ENCODE measurements at places on chromosomes 4 and X. TPM values are rescaled to one million over a fixed set of nuclear protein-coding genes. Genes with fewer than 3 reads are reported as not detected.

GRCh38 chr4:165610679-165611437, 232.1 kb downstream of the CPE start:
- DNase-seq, result no peak

The AREG gene
- total RNA-seq, result 1.7 TPM

- DNase-seq, result no peak
These were observed 237.7 kb downstream of the ENOX2 start for GRCh38 chrX:130665263-130665662.

GRCh38 chr4:100926039-100926717, 408.4 kb upstream of the EMCN start:
- DNase-seq, result no peak

DNA sequence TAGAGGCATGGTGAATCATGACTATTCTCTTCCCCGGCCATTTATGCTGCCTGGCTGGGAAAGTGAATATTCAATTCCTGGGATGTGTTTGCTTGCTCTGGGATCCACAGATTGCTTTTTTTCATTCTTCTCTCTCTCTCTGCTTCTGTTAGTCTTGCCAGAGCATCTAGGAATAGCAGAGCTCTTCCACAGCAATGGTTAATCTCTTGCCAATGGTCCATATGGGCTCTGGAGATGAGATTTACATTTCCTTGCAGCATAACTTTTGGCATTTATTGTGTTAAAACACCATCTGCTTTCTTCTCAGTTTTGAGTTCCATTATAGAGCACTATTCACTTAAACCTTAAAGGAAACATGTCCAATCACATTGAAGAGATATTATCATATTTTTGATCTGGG, 59.2 kb upstream of the GUCY1A1 start:
- DNase-seq, result no peak

The USP17L19 gene
- not detected for total RNA-seq

DNA sequence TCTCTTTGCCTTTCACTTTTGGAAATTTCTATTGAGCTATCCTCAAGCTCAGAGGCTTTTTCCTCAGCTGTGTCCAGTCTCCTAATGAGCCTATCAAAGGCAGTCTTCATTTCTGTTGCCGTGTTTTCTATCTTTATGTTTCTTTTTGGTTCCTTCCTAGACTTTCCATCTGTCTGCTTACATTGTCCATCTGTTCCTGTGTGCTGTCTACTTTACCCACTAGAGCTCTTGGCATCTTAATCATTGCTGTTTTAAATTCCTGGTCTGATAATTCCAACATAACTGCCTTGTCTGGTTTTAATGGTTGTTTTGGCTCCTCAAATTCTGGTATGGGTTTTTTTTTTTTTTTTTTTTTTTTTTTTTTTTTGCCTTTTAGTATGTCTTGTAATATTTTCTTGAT, 9.3 kb upstream of the PDE6B start:
- no peak for DNase-seq

DNA sequence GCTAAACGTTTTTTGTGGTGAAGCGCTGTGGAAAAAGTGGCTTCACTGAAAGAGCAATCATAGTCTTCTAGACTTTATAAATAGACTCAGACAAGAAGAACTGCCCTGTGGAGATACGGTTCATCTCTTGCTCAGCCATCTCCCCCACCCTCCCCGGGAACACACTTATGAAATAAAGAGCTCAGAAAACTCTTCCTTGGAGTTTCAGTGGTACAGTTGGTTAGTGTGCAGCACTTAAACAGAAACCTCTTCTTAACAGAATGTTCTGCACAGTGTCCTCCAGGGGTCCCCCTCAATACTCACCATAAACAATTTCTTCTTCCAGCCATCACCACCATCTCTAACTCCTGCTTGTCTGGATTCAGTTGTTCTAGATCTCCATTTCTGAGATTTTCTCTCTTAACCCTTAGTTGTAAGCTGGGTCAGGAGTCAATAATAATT, 313.0 kb downstream of the ARHGAP10 start:
- DNase-seq, result no peak

The SLC9B1 gene
- 0.50 TPM for total RNA-seq

GRCh38 chr4:56062526-56063145, 113.9 kb downstream of the CEP135 start:
- no peak for DNase-seq

- DNase-seq, result no peak
These were observed 35.7 kb downstream of the CRMP1 start for GRCh38 chr4:5857199-5857598.

GRCh38 chr4:151198748-151199147, 78.2 kb upstream of the PRSS48 start:
- DNase-seq, result no peak

The SERPINA7 gene
- total RNA-seq, result not detected

DNA sequence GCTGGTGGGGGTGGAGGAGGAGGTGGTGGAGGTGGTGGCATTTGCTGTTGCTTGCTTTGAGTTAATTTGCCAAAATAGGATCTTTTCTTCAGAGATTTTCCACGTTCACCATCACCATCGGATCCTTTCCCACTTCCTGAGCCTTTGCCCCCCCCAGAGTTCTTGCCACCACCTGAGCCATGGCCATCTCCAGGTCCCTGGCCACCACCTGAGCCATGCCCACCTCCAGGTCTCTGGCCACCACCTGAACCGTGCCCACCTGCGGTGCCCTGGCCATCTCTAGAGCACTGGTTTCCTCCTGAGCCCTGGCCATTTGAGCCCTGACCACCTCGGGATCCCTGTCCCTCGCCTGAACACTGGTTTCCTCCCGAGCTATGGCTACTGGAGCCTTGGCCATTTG, 1.9 kb downstream of the IRS4 start:
- no peak for DNase-seq

The ARR3 gene
- not detected for total RNA-seq

GRCh38 chrX:13305108-13305507, 14.7 kb downstream of the ATXN3L start:
- DNase-seq, result no peak

The UCHL1 gene
- total RNA-seq, result 93.4 TPM

The TCEAL2 gene
- 10.6 TPM for total RNA-seq

- DNase-seq, result no peak
These were observed 19.5 kb upstream of the ZNF41 start for GRCh38 chrX:47502316-47503125.

DNA sequence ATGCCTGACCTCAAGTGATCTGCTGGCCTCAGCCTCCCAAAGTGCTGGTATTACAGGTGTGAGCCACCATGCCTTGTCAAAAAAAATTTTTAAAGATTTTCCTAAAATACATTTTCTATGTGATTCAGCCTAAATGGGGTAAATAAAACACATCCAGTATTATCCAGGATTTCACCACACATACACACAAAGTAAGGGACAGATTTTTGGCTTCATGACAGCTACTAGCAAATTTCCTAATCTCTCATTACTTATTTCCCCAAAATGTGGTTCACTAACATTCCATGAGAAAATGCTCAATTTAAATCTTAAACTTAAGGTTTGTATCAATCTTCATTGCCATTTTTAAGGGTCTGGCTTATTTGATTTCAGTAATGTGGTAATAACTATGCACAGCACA, 348.5 kb upstream of the INTU start:
- no peak for DNase-seq

DNA sequence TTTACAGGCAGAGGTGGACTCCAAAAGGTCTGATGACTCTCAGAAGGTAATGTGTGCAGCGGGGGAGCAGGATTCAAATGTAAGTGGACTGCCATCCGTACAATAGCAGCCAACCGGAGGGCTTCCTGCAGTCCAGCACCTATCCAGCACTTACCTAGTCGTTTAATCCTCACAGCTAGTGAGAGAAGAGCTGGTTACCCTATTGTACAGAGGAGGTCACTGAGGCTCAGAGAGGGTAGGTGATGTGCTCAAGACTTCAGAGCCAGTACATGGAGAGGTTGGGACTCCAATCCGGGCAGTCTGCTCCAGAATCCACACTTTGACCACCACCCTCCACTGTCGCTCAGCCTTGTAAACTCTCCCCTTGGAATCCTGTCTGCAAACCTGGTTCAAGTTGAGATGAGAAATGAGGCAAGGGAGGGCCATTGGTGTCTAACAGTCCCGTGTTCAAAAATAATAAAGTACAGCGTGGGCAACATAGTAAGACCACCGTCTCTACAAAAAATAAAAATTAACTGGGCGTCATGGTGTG, 22.5 kb upstream of the JAKMIP1 start:
- no peak for DNase-seq

- DNase-seq, result no peak
These were observed 152.6 kb upstream of the SLC4A4 start for GRCh38 chr4:71186257-71186565.

- no peak for DNase-seq
These were observed 458.1 kb downstream of the STIM2 start for GRCh38 chr4:27318740-27319139.

GRCh38 chr4:92172203-92172602, 131.6 kb upstream of the GRID2 start:
- no peak for DNase-seq

The PRDM8 gene
- 5.4 TPM for total RNA-seq
